ENCODE measurements at places on chromosomes 6 and 20.

DNA sequence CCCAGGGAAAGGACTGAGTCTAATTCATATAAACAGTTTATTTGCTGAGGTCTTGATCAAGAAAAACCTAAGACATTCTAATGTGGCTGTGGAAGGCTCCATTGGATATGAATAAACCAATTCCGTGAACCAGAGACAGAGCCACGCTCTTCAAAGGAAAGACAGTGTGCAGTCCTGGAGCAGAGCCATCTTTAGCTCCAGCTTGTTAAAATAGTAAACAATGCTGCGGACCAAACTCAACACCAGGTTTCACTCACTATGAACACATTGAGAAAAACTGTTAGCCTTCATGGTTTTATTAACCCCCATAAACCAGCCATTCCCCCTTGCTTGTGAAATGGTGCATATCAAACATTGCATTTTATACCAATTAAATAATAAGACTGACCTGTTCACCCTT, 61.9 kb downstream of the COL9A1 start:
- no peak for DNase-seq

GRCh38 chr6:24076011-24076410, 50.0 kb upstream of the NRSN1 start:
- no peak for DNase-seq

DNA sequence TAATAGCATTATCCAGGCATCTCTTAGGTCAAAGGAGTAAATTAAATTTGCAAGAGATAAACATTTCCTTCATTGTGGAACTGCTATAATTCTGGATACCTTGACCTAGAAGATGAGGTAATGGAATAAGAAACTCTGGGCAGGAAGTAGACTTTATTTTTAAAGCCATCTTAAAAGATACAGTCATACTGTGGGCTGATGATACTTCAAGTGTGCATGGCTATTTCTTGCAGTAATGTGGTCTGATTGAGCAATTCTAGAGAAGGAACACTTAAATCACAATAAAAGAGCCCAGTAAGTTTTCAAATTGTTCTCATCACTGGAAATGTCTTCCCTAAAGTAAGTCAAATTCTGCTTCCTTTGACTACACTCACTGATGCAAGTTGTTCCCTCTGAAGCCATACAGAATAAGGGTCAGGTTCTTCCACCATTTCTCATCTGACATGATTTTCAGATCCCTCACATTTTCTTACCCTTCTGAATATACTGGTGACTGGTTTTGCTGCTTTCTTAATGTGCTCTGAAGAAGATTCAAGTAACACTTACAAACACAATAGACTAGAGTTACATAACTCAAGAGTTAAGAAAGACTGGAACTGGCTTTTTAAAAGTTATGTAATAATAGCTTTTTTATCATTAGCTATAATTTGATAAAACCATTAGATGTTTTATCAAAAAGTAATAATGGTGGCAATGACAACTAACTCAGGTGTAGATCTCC, 62.6 kb upstream of the TMEM244 start:
- DNase-seq: no peak

DNA sequence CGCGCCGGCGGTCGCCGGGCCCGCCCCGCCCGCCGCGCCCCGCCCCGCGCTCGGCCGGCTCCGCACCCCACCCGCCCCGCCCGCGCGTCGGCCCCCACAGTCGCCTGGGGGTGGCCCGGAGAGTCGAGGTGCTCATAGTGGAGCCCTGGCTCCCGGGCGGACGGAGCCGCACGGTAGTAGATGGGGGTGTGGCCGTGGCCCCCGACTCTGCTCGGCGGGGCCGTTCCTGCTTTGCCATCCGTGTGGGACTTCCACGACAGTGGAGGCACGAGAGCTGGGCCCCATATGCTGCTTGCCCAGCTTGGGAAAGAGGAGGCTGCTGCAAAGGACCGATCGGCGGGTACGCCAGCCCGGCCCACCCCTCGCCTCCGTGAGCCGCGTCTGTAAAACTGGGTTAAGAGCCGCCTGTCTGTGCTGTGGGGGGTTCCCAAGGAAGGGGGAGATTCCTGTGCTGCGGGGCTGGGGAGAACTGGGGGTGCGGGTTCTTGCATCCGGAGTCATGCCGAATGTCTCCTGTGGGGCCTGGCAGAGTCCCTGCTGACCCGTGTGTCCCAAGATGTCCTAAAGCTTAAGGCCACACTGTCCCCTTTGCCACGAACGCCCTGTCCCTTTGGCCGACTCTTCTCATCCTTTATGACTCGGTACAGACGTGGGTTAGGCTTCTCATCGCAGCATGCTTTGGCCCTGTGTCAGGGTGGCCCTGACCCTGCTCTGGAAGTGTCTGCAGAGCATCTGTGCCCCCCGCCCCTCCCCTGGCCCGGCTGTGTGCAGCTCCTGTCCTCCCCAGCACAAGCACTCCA, at the start of gene OPRL1:
Gene OPRL1 (plus strand): TSS at position 70 of the 800 bp plus-strand sequence. CDS start 12,639 bp downstream, outside the sequence.
- no peak for DNase-seq

- DNase-seq: no peak
Measured at GRCh38 chr6:90805619-90806155, 218.8 kb upstream of the MAP3K7 start.

DNA sequence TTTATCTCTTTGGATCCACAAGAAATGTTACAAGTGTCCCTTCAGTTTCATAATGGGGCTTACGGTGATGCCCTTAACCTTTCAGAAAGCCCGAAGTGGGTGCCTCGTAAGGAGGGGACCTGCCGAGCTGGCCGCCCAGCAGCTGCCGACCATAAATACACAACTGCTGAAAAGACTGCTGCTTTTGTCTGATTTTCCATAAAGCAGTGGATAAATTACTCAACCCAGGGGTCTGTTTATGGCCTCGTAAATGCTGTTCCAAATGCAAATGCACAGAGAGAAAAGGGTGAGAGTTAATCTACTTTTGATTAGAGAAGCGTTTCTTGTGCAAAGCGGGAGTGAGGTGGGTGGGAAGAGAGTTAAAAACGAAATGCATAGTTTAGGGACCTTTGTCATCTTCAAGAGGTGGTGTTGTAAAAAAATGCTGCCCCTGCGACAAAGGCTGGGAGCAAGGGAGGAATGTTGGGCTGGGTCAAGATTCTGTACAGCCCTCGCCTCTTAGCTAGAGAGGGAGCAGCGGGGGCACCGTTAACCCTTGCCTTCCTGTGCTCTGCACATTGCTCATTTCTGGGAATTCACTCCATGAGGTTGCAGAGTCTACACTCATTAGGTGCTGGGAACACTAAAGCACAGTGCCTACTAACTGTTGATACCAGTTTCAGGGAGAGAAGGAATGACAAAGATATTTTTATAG, 112.0 kb upstream of the MTHFD1L start:
- no peak for DNase-seq

All from stimulated activated CD8-positive, alpha-beta memory T cell treated with anti-CD3 and anti-CD28 coated beads, Interleukin-2, amount 100 ng/mL, for 48 hours (primary cell).